ENCODE measurements at places on chromosomes 4 and X.

DNA sequence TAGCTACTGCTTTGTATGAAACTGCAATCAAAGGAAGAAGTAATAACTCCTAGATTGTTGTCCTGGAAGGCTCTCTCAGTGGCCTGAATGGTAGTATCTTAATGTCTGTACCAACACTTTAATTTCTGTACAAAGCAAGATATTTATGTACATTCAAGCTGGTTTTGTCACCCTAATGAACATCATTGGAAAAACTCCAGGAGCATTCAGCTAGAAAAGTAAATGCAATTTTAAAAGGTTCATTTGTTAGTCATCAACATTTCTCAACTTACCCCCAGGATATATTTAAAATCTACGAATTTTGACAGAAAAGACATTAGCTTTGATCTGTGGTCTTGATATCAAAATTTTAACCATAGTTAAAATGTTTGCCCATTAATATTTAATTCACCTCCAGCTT is 80.0 kb upstream of the FGF13 start:
- DNase-seq = no peak

- DNase-seq = no peak
These were observed 16.8 kb downstream of the SMAD1 start for GRCh38 chr4:145498430-145498829.

DNA sequence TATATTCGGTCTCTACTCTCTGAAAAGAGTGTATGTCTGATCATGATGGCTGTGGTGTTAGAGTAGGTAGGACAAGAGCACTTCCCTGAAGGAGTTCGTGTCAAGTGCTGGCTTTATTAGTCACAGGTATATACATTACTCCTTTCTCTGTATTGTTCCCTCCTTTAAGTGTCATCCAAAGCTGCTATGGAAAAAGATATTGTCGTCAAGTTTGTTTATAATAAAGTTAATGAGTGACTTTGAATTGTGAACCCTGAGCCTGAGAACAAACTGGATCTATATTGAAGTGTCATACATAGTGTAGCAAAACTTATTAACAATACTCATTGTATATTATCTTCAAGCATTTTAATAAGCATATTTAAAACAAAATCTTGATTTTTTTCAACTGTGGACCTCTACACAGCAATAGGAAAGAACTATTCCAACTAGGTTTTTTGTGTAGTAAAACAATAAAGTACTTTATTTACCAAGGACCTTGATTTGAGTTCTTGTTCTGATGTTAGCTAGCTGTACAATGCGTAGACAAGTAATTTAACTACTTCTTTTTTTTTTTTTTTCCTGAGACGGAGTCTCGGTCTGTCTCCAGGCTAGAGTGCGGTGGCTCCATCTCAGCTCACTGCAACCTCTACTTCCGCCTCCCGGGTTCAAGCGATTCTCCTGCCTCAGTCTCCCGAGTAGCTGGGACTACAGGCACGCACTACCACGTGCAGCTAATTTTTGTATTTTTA is 177.7 kb downstream of the RAPGEF2 start:
- DNase-seq = no peak

- no peak for DNase-seq
These were observed 97.8 kb downstream of the DOCK11 start for GRCh38 chrX:118593407-118593806.

DNA sequence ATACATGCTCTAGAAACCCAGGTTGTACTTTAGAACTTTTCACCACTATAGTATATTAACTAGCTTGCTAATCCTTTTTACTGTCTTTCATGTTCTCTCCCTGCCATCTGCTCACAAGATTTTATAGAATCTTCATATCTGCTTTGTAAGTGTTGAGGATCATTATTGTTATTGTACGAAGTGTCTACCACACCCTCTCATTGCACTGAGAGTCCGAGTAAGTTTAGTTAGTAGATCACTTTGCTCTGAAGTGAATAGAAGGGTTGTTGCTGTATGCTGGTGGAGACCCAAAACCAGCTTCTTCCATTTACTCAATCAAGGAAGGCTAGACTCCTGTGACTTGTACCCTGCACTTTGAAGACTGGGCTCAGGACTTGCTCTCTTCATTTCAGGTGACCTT is 17.1 kb downstream of the GAB1 start:
- no peak for DNase-seq

DNA sequence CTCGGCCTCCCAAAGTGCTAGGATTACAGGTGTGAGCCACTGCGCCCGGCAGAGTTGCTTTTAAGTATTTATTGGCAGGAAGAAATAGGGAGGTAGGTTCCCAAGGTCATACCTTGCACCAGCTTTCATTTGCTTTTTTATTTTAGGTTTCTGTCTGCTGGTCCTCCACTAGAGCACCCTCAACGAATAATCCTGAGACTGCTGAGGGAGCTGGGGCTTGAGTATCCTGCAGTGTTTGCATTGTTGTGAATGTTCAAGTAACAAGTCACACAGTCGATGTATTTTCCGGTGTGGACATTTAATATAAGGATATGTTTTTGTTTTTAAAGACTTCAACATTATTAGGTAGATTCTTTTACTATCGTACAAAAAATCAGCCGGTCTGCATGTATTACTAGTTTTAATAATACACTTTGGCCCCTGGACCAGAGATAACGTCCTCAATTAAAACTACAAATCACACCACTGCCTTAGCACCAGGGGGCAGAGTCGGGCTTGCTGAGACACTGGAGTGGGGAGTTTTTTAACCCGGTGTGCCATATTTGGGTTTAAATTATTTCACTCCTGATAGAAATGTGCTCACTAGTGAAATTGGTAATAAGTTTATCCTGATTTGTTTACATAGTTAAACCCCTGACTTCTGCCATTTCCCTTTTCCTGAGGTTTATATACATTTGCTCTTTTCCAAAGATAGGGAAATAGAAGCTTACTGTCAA is 11.6 kb downstream of the SMIM20 start:
- no peak for DNase-seq

- DNase-seq = no peak
These were observed 22.9 kb downstream of the PABPC4L start for GRCh38 chr4:134178706-134179105.

DNA sequence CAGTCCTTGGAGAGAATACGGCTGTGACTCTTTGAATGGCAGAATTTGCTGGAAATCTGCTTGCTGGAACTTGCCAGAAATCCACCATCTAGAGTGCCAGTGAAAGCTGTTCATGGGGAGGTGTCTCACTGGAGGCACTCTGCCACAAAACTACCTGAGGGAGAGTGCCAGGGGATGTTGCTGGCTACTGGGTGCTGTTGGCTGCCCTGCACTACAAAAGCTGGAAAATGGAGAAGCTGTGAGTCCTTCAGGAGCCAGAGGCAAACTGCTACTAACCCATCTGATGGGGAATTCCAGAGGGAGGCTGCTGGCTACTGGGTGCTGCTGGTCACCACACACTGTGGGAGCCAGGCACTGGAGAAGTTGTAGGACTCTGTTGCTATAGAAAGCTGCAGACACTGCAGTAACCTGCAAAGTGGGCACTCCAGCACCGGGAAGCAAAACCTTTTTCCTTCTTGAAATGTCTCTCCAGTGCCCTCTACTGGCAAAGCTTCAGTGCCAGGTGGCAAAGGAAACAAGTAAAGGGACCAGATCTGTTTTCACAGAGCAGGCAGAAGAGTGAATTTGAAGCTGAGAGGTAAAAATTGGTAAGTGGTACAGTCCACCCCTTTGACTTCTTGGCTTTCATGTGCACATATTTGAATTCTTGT is 47.8 kb upstream of the HSD17B10 start:
- peak; percentile 28 for DNase-seq

DNA sequence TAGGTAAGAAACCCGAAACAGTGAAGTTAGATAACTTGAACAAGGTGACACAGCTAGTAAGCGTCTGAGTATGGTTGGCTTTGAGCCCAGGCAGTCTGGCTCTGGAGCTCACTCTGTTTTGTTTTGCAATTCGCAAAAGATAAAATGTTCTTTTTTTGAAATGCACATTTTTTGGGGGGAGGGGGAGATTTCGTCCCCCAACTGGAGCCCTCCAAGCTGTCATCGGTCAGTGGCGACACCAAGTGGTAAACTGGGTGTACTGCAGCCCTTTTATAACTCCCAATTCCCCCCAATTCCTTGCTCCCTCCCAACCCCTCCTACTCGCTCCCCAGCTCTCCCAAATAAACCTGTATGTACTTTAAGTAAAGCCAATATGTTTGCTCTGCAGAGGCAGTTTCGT is 2.8 kb upstream of the CLCN5 start:
- DNase-seq = no peak

DNA sequence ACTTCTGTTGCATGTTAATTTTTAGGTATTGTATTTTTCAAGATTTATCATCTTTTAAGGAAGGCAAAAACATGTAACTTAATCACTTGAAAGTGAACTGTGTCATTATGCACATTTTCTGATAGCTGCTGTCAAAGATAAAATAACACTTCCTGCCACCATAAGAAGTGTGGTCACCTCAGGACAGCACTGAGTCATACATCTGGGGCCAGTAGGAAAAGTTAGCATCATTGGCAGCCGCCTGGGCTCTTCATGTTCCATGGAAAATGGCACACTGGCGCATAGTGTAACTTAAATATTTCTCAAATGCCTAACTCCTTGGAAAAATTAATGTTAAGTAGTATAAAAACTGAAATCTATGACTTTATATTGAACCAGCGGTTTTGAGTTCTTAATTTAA is 24.2 kb downstream of the CNKSR2 start:
- DNase-seq = no peak

- no peak for DNase-seq
These were observed 35.4 kb downstream of the SNX25 start for GRCh38 chr4:185244763-185245162.

Data from smooth muscle cell of the brain vasculature (primary cell).